CMK (cell line): ENCODE measurements at places on chromosomes 5 and 9.

GRCh38 chr9:82184524-82184923 lies 196.0 kb downstream of the SPATA31D1 start:
- DNase-seq, result no peak

DNA sequence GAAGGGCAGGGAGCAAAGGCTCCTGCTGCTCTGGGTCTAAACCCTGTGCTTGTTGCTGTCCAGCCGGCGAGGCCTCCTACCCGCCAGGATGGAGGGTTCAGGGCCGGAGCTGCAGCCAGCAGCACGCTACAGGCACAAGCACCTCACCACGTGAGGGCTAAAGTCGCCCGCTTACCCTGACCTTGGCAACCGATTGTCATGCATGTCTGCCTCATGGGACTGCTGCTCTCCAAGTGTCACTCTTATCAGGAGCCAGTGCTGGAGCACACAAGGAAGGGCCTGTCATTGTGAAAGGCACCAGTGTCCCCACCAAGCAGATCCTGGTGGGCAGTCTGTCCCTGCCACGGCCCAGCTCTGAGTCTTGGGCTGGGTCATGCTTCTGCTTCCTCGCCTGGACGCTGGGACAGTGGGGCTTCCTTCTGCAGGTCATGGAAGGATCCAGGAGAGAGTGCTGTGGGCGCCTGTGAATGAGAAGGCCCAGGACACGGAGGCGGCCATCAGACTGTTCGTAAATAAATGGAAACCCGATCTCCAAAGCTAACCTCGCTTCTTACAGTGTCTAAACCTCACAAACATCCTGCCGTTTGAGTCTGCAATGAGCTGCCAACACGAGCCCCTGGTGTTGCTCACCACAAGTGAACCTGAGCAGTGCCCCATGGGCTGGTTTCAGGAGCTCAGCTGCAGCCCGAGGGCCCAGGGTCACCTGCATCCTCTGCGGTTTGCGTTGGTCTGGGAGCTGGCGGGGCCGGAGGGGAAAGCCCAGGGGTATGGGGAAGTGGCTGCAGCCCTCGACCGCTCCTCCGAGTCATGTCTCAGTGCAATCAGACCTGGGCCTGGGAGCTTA lies 58.2 kb upstream of the RXRA start:
- DNase-seq, result no peak

DNA sequence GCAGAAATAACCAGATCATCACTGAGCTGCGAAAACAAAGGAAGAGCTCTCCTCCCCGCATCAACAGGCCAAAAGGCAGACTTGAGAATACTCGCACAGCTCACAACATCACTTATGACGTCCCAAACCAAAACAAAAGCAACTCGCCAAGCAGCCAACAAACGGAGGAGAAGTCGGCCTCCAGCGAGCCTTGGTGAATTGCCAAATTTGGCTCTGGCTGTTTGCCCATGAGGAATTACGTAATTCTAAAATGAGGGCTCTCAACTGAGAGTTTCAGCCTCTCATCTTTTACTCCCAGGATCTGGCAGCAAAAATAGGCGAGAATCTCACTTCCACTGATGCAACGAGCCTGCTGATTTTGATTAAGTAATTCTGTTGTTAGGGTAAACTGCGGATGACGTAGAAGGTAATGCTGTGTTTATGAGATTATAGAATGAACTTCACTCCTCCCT lies 51.7 kb upstream of the SEMA6A start:
- no peak for DNase-seq

GRCh38 chr5:82011761-82012160 lies 39.9 kb downstream of the ATG10 start:
- DNase-seq, result no peak

GRCh38 chr5:149471406-149472183 lies 79.6 kb downstream of the CSNK1A1 start:
- no peak for DNase-seq

DNA sequence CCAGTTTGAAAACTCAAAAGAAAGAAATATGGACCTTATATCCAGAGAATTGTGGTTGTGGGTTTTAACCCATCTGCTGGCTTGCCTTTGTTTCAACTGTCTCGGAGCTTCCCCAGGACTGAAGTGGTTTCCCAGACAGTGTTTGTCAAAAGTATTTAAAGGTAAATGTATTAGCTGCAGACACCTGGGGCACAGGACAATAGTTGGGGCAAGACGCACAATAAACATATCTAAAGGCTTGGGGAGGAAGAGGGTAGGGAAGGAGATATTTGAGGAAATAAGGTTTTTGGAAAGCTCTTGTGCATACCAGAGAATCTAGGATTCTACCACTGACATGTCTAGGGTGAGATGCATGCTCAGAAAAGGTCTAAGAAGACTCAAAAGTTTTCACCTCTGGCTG lies 99.0 kb downstream of the ADAMTS2 start:
- no peak for DNase-seq

- no peak for DNase-seq
Measured at GRCh38 chr5:127961006-127961762, 122.4 kb upstream of the SLC12A2 start.

DNA sequence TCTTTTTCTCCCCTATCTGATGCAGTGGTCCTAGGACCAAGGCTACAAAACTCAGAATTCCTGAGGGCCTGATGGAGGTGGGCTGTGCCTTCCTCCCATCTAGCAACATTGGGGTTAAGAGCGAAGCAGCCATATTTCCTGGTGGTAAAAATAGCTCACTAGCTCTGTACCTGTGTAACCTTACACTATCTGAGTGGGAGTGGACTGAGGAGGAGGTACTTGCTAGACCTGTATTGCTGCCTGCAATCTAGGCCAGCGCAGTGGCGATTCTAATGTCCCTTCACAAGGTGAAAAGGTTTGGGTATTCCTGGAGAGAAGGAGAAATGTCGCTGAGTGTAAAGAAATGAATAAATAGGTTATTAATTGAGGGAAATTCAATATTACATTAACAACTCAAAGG lies 80.2 kb upstream of the LIFR start:
- DNase-seq, result no peak

GRCh38 chr9:115264313-115264712 lies 146.4 kb upstream of the TNC start:
- DNase-seq, result no peak

DNA sequence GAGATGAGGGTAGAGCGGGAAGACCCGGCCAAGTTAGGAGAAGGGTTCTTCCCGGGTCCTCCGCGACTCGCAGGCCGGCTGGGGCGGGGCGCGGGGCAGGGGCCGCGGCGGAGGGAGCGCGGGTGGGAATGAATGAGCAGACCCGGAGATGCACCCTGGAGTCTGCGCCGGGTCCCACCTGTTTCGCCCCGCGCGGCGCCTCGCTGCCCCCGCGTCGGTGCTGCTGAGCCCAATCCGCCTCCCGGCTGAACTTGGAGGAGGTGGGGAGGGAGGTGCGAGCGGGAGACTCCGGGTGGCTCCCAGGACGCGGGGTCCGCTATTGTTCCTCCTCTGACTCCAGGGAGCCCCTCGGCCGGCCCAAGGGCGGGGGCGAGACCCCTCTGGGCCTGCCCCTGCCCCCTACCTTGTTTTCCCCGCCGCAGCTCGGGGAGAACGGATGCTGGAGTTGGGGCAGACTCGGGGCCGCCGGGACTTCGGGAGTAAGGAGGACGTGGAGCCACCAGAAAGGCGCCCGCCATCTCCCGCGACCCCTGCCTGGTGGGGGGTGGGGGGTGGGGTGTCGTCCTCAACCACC lies 659 bp downstream of the RAI14 start:
- no peak for DNase-seq

DNA sequence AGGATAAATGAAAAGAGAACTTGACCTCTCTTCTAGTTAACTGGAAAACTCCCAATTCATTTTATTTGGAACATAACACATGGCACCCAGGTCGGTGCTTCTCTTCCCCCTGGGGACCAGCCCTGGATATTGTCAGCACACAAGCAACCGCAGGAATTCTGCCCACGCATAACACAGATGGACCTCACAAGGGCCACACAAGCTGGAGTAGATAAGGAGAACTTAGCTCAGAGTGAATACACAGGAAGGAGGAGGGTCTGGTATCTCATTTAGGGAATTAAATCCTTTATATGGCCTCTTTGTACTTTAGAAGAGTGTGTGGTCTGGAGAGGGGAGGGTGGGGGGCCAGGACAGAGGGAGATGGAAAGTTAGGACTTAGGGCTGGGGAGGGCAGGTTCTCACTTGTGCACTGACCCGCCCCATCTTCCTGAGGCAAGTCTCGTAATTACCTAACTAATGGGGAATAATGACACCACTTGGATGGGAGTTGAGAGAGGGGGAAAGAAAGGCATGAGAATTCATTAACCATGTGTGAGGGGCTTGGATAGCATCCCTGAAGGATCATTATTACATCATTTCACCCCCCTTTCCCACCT lies 341.2 kb upstream of the WWC1 start:
- DNase-seq, result no peak

DNA sequence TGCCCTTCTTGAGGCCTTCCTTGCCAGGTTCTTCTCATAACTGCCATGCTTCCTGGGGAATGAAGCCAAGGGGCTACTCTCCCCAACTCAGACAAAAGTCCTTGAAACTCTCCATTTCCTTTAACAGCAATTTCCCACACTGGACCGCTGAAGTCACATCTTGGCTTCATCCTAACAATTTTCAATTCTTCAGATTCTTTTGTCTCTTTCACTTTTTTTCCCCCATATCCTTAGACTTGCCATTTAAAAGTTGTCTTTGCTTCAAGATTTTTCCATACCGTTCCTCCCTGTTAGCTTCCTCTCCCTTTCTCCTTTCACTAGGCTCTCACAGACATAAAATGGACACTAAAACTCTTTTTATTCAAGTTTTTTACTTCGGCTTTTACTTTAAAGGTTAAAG lies 93.1 kb upstream of the ITGA1 start:
- no peak for DNase-seq

DNA sequence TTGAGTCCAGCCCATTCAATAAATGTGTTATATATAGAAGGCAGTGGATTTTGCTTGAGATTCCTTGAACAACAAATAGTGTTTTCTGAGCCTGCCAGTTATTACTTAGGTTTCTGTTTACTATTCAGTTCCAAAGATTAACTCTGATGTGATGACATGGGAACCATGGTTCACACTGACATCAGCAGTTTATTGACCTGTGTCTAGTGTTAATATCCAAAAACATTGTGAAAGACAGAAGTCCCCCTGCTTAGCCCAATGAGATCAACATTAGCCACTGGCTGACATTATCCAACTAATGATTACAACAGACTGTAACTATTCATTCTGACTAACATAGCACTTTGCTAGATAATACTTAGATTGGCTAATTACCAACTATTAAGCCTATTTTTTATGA lies 14.9 kb downstream of the APBA1 start:
- DNase-seq, result no peak

DNA sequence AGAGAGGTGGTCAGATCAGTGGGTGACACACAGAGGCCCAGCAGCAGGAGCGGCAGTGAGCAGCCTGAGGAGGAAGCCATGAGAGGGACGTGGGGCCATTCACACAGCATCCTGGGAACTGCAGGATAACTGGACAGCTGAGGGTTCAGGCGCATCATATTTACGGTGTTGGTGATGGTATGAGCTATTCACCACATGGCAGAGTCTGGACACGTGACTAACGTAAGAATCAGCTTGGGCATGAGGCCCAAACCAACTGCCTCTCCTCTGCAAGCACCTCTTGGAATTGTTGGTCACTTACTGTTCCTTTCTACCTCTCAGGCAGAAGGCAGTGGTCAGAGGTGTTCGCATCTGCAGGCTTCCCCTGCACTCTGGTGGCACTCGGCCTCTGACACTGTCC lies 141.1 kb downstream of the ENTREP1 start:
- no peak for DNase-seq

- DNase-seq, result no peak
Measured at GRCh38 chr5:93715761-93716160, 25.6 kb downstream of the POU5F2 start.

GRCh38 chr5:64619609-64620008 lies 70.7 kb upstream of the SHISAL2B start:
- no peak for DNase-seq

- DNase-seq, result peak; percentile 56
Measured at GRCh38 chr5:39080597-39081204, 6.5 kb upstream of the RICTOR start.

- no peak for DNase-seq
Measured at GRCh38 chr5:2178528-2178927, 295.8 kb upstream of the IRX4 start.

- no peak for DNase-seq
Measured at GRCh38 chr5:170306381-170306831, 8.8 kb upstream of the LCP2 start.

DNA sequence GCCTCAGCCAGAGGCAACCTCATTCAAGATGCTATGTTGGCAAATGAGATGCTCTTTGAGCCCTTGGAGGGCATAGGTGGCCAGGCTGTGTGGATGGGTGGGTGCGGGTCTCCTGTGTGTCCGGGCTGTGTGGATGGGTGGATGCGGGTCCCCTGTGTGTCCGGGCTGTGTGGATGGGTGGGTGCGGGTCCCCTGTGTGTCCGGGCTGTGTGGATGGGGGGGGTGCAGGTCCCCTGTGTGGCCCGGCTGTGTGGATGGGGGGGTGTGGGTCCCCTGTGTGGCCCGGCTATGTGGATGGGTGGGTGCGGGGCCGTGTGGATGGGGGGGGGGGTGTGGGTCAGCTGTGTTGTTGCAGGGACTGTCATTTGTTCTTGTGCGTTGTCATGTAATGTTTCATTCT lies 136.6 kb upstream of the COL5A1 start:
- no peak for DNase-seq

DNA sequence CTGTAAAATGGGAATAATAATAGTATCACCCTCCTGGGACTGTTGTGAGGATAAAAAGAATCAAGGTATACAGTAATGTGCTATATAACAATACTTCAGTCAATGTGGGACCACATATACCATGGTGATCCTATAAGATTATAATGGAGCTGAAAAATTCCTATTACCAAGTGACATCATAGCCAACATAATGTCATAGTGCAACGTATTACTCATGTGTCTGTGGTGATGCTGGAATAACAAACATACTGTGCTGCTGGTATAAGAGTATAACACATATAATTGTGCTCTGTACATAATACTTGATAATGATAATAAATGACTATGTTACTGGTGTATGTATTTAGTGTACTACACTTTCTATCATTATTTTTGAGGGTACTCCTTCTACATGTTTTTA lies 38.1 kb downstream of the LIFR start:
- no peak for DNase-seq

DNA sequence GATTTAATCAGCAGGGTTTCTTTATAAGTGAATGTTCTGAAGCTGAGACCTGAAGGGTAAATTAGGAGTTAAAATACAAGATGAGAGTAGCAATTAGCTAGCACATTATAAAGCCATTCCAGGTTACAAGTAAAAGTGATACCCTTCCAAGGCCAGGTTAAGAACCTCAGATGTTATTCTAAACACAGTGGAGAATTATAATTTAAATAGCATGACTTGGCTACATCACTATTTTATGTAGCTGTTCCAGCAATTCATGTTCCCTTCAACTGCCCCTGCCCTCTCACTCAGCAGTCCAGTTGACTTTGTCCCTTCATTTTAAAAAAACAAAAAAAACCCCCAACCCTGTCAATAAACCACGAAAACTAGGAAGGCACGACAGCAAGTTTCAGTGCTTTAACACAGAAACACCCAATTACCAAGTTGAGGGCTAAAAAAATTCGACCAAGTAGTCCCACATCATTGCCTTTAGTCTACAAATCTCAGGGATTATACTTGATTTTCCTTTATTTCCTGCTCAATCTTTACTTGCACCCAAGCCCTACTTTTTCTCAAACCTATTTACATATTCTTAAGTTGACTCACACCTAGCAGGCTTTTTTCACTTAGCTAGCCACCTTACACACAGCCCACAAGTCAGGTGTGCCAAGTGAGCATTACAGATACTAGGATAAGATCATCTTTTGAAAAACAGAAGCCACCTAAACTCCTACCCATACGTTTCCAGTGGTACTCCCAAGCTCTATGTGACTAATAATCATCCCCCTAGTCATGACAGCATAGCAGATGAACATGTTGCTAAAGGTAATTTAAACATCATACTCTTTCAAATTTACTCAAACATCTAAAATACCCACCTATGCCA lies 3.4 kb downstream of the RPL37 start:
- DNase-seq, result no peak
